ENCODE measurements at places on chromosomes 4 and X. TPM values are rescaled to one million over a fixed set of nuclear protein-coding genes. Genes with fewer than 3 reads are reported as not detected.

CLTRN gene
- total RNA-seq, result 0.41 TPM

MBNL3 gene
- 14.7 TPM for total RNA-seq

HAND2 gene
- not detected for total RNA-seq

CTAG1A gene
- not detected for total RNA-seq

ACOX3 gene
- total RNA-seq, result 42.3 TPM

TEC gene
- 1.8 TPM for total RNA-seq

YY2 gene
- total RNA-seq, result 0.75 TPM

FATE1 gene
- total RNA-seq, result not detected

MAP7D2 gene
- total RNA-seq, result 0.24 TPM

SUPT20HL2 gene
- total RNA-seq, result not detected

TRPC5OS gene
- not detected for total RNA-seq

RASL11B gene
- 0.29 TPM for total RNA-seq

HS6ST2 gene
- total RNA-seq, result 0.75 TPM

APELA gene
- total RNA-seq, result not detected

HPGDS gene
- total RNA-seq, result not detected

FAM9C gene
- 0.05 TPM for total RNA-seq

GRIA2 gene
- not detected for total RNA-seq

WDR1 gene
- 351 TPM for total RNA-seq

SASH3 gene
- total RNA-seq, result 126 TPM

SLC38A5 gene
- total RNA-seq, result 70.7 TPM

DAPP1 gene
- total RNA-seq, result 23.6 TPM

EDA2R gene
- total RNA-seq, result 1.3 TPM

KLF8 gene
- 4.4 TPM for total RNA-seq

WFS1 gene
- 4.6 TPM for total RNA-seq

CSAG3 gene
- total RNA-seq, result not detected

CT55 gene
- not detected for total RNA-seq

PAGE4 gene
- total RNA-seq, result not detected

WDFY3 gene
- 1.7 TPM for total RNA-seq

SERTM2 gene
- total RNA-seq, result not detected

MAGEA11 gene
- total RNA-seq, result not detected

SPON2 gene
- total RNA-seq, result 9.0 TPM

ARR3 gene
- not detected for total RNA-seq

CT45A1 gene
- not detected for total RNA-seq

GLOD5 gene
- not detected for total RNA-seq

YTHDC1 gene
- total RNA-seq, result 66.8 TPM

MTMR8 gene
- total RNA-seq, result 5.8 TPM

GPC3 gene
- total RNA-seq, result 0.14 TPM

TRAM1L1 gene
- not detected for total RNA-seq

GPR119 gene
- total RNA-seq, result not detected

AMOT gene
- 1.4 TPM for total RNA-seq

POLR2B gene
- total RNA-seq, result 114 TPM

Measured in activated CD4-positive, alpha-beta memory T cell treated with anti-CD3 and anti-CD28 coated beads for 36 hours (primary cell).